ENCODE measurements at places on chromosomes 1 and 21.

DNA sequence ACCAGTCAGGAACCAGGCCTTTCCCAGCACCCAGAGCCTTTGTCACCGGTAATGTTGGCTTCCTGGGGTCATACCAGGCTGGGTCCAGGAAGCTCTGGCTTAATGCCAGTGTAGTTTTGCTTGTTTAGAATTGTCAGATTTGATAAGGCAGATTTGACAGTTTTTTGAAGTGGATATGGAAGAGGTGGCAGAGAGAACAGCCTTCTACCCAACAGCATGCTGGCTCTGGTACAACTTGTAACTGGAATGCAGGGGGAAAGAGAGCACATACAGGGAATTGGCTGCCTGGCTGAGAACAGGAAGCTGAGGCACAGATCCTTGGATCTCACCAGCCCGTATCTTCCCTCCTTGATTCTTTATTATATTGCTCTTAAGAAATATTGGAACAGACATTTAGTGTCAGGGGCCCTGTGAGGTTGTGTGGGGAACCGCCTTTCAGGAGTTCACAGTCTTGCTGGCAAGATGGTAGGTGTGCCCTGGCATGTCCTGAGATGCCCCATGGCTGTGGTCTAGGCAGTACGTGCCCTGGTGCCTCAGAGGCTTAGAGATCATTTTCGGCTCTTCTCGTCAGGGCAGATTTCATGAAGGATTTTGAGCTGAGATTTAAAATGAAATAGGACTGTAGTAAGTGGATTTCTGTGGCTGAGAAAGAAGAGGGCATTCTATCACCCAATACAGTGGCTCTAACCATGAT, 227.0 kb downstream of the PBX1 start:
- DNase-seq: no peak

DNA sequence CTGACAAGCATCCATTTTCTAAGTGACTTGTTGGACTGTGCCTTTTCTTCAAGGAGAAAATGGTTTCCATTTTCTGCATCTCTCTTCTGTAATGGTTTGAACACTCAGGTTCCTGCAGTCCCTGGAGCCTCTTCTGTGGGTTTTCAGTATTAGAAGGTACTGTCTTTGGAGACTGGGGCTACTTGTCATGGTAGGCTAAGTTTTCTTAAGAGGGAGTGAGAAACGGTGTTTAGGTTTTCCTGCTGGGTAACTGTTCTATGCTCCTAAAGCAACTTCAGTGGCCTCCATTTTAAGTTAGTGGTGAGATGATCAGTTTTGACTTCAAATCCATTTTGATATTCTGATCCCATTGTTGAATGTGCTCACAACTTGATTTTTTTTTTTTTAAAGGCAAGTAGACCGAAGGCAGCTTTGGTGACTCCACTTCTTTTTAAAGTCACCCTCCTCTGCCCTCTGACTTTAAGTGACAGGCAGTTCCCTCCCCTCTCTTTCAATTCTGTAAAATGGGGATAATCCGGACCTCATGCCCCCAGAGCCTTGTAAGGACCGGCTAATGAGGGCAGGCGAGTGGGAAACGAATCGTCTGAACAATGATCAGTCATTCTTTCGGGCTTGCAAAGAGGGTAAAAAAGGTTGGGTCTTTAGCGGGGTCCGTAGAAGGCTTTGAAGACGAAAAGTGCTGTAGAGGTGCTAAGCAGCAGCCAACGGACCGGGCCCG, 1.0 kb upstream of the ARID1A start:
- no peak for DNase-seq

- DNase-seq: no peak
These were observed 412.6 kb downstream of the ZP4 start for GRCh38 chr1:237478082-237478481.

DNA sequence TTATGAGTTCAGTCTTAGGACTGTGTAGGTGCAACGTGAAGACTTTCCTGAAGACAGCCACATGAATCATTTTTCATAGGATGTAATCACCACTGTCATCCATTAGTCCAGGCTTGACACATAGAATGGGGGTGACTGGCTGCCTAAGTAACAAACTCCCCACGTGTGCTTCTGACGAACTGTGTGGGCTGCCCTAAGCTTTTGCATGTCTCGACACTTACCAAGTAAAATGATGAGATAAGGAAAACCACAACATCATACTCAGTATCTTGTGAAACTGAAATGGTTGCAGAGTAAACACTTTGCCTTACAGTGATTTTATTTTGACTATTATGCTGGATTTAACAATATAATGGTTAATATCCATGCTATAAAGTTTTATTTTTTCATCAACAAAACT, 19.5 kb downstream of the ERG start:
- DNase-seq: no peak

- DNase-seq: peak; percentile 76
These were observed at the start of gene ITPKB for GRCh38 chr1:226738995-226739695. ITPKB (minus strand) TSS chr1:226739282; CDS start chr1:226737458, 1,824 bp downstream.

DNA sequence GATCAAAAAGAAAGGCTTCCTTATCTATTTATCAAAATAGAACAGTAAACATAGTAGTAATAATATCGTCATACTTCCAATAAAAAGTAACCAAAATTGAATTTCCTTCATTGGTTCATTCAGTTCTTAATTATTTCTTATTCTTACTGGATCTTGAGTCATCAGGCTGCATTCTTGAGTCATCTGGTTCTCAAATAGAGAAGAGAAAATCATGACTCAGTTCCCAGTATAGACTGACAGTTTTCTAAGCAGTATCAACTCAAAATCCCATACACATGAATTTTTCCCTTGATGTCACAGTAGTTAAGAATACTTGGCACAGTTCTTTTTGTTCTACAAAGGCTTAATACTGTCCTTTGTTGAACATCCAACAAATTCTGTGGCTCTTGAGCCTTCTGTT, 626.9 kb upstream of the ADGRL4 start:
- no peak for DNase-seq
